NCI-H2171 (cell line): ENCODE measurements at places on chromosomes 11 and 22.

DNA sequence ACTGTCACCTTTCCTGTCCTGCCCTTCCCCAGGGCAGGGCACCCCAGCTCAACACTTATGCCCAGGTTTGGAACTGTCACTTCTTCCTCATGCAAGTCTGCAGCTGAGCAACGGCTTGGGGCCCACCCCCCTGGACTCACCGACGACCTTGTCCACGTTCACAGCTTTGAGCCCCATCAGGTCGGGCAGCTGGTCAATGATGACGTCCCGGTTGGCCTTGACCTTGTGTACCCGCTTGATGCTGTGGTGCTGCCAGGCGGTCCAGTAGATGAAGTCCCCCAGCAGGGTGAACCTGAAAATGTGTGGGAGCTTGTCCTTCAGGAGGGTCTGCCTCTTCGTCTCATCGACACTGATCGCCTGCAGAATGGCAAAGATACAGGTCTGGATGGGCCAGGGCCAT, 135.0 kb downstream of the CRYBB2 start:
- DNase-seq: no peak

- DNase-seq: no peak
Observed at GRCh38 chr11:19327280-19327679, 86.5 kb upstream of the E2F8 start.

DNA sequence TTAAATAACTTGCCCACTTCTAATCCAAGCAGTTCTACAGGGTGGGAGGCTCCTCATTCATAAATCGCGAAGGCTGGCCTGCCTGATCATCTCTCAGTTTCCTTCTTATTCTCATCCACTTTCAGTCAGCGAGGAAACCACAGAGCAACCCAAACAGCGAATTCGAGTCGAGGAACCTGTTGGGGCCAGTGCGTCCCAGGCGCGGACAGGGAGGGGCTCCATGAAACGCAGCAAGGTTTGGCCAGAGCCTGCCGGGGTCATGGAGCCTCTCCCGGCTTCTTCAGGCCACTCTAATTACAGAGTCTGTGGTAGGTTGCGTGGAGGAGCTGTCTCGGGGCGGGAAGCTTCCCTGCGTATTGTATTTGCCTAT, 741 bp upstream of the NAV2 start:
- no peak for DNase-seq

DNA sequence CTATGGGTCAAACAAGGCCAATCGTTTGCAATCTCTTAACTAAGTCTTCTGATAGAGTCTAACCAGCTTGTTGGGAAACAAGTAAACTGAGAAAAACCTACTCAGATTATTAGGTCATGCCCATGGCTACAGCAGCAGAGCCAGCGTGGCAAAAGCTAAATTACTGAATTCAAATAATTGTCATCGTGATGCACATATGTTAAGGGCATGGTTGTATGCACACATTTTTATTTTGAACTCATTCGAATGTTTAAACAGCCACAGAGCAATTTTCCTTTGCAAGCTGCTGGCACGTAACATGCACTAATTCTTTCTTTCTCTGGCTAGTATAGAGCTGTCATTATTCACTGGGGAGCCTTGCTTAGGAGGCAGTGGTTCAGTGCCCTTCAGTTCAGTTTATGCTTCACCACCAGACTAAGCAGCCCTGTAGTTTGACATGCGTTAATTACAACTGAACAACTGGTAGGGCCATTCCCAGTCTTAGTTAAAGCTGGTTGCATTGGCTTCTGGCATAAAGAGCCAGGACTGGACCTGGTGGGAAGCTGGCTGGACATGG, 396.4 kb downstream of the METTL15 start:
- no peak for DNase-seq

DNA sequence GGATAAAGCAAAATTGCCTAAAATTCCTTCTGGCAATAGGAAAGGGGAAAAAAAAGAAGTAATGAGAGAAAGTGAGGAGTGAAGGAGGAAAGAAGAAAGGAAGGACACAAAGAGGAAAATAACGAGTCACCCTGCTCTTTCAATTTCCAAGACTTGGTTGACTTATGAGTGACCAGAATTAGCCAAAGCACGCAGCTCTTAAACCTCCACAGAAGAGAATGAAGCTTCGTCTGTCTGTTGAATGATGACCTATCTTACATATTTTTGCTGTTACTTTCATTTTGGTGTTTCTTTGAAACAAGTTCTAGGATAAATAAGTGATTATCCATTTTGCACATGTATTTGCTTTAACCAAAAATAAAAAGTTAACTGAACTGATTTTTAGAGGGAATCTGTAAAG, 728 bp downstream of the MMP27 start:
- DNase-seq: no peak

GRCh38 chr11:62727872-62728170, 465 bp upstream of the TTC9C start:
- DNase-seq: peak; percentile 97

DNA sequence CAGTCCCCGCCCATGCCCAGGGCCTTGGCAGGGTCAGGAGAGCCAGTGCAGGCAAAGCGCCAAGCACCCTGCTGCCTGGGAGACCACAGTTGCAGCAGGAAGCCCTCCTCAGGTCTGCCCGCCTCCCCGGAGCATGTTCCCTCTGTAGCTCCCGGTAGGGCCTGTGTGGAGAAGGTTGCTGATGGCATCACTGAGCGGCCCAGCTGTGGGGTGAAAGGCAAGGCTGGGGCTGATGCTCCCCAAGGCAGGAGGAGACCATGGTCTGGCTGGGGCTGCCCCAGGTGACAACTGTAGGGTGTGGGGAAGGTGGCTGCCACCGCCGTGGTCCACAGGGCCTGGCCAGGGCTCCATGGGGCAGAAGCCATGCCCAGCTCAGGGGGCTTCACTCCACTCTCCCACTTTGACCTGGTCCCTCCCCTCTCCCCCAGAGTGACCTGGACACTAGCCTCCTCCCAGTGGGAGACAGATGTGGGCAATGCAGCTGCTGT, 53.0 kb downstream of the CDKN1C start:
- no peak for DNase-seq

DNA sequence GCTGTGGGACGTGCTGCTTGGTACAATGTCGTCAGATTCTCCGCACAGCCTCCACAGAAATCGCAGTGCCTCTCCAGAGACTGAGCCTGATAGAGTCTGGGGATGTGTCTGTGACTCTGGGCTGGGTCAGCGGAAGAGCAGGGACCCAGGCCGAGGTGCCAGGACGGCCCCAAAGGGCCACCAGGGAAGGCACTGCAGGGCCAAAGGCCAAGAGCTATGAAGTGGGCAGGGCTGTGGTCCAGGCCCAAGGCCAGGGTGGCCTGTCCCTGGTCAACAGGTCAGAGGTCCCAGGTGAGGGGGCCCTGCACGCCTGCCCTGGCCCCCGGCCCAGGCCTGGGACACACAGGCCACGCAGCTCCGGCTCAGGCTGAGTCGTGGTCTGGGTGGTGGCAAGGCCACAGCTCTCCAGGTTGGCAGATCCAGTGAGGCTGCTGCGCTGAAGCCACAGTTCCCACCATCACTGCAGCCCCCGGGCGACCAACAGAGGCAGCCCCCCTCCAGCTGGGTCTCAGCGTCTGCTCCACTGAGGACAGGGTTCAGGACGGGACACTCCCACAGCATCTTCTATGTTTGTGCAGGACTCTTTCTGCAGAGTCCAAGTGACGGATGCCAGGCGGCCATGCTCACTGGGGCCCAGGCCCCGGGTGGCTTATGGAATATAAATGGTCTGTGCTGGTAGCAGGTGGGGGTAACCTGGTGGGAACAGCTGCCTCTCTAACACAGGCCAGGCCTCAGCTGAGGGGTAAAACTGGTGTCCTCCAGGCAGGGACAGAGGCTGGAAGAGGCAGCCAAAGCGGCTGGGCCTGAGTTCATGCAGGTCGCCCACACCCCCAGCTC, 4.8 kb upstream of the PIM3 start:
- DNase-seq: no peak

GRCh38 chr11:113937918-113938317, 33.3 kb downstream of the HTR3B start:
- DNase-seq: no peak

DNA sequence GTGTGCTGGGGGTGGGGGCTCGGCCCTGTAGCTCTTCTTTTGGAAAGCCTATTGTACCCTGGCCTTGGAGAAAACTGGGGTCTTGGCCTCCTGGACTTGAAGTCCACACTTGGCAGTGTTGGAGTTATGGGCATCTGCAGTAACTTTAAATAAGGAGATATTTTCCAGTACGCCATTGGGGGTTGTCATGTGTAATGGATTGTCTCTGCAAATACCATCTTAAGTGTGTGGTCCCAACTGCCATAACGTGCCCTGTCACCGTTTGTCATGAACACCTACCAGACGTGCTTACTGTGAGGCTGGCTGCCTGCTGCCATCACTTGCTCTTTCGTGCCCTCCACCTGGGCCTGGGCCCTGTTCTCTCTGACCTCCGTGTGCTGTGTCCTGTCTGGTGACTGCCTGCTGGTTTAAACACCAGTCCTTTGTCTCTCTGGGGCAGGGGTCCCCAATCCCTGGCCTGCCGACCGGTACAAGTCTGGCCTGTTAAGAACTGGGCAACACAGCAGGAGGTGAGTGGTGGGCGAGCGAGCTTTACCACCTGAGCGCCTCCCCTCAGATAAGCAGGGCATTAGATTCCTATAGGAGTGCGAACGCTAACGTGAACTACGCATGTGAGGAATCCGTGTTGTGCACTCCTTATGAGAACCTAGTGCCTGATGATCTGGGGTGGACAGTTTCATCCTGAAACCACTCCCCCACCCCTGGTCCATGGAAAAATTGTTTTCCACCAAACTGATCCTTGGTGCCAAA, 3.6 kb upstream of the ZDHHC8 start:
- DNase-seq: no peak

DNA sequence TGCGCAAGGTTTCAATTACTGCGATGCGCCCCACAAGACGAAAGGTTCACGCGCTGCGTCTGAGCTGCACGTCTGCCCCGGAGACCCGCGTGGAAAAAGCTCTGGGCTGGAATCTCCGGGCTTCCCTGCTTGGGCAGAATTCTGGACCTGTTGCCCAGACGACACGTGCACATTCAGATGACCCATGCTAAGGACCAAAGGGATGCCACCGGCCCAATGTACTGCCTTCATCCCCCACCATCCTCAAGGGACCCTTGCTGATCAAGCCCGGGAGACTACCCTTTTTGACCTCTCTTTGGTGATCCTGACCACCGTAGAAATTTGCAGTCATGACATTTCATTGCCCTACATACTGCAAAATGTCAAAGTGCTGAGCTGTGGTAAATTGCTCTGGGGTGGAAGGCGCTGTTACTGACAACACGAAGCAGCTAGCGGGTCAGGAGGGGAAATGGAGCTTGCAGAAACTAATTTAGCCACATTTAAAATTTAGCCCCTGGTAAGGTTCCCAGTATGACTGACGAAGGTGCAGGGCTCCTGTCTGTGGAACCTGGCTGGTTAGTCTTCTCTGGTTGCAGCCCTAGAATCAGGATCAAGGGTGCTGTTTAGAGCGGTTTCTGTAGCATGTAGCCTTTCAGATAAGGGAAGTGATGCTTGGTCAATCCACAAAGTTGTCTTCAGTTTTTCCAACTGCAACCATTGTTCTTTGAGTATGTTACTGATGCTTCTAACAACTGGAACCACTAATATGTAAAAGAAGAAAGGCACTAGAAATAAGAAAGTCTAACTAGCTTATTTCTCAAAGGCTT, 81.9 kb downstream of the PRR5L start:
- DNase-seq: no peak

DNA sequence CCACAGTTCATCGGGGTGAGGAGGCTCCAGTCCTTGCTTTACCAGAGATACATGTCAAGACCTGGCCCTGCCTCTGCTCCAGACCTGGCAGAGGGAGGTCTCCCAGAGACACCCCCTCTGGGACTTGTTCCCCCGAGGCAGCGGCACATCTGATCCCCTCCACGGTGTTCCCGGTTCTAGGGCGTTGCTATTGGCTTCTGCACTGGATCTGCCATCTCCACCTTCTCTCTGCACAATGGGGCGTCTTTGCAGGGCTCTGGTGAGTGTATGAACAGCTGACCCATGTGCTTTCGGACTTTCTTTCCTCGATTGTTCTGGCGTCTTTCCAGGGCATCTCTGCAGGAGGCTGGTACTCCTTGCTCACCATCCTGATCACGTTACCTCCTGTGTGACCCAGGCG, 930.4 kb downstream of the TBC1D22A start:
- no peak for DNase-seq

- DNase-seq: no peak
Observed at GRCh38 chr22:46422896-46423295, 87.4 kb downstream of the TRMU start.

- DNase-seq: no peak
Observed at GRCh38 chr11:123640677-123641494, 13.5 kb downstream of the SCN3B start.

GRCh38 chr11:27699242-27699925, 871 bp downstream of the BDNF start:
- no peak for DNase-seq

DNA sequence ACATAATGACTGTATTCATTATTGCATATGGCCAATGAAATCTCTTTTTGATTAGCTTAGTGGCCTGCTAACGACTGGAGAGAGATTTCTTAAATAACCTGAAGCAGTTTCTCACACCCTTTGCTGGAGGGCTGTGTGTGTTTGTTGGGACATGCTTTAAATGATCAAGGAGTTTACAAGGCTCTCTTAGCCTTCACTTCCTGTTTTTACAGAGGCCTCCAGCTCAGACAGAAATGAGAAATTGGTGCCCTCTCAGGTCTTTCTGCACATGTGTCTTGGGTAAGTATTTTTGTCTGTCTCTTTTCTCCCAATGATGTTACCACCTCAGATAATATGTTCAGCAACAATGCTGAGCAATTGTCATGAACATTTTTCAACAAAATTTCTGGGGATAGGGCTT, 884.4 kb upstream of the CNTN5 start:
- DNase-seq: no peak

DNA sequence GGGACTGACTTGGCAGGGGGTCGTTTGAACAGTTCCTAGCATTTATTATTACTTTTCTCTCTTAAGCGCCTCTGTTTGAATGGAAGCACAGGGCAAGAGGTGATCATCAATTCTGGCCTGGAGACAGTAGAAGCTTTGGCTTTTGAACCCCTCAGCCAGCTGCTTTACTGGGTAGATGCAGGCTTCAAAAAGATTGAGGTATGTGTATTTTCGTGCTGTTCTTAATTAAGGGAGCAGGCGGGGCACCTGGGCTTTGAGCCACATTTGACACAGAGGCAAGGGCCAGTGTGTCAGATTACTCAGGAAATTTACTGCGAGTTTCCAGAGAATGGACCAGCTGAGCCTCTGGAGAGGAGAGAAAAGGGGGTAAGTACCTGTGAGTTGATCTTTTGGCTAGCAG, 102.4 kb upstream of the SORL1-AS1 start:
- DNase-seq: no peak

DNA sequence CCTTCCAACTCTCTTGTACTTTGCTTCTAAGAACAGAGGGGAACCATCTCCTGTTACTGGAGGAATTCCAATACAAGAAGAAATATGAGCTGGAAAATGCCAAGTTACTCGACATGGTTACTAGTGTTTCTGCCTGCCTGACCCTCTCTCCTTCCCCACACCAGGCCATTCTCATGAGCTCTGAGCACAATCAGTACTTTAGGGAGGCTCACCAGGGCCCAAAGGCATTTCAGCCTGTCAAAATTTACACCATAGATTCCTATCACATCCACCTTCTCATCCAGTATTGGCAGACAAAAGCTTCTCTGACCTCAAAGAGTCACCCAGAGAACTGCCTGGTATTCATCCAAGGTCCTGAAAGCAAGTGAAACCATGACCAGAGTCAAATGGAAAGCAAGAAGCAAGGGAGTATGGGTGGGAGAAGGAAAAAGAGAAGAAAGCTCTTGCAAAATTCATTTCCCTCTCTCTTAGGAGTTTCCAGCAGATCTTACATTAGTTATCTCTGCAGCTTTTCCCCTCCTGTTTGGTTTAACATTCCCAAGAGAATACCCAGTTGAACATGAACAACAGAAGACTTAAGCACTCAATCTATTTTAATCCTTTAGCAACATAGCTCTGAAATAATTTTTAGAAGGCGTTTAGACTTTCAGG, 58.7 kb upstream of the NCAM1 start:
- no peak for DNase-seq
